ENCODE measurements at places on chromosomes 2 and 18.

- DNase-seq = no peak
These were observed 53.4 kb downstream of the ZNF638 start for GRCh38 chr2:71385012-71385411.

DNA sequence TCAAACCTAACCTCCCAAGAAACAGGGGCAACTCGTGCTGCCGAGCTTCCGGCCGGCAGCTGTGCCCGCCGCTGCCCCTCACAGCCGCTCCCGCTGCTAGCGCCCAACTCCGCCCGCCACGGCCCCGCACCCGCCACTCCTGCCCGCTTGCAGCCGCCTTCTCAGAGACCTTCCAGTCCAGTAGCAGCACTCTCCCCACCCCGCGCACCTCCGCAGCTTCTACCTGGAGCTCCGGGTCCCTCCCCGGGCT lies 722 bp upstream of the C2orf15 start:
- no peak for DNase-seq

GRCh38 chr18:55479656-55480420 lies 108.2 kb downstream of the TCF4 start:
- DNase-seq = no peak

DNA sequence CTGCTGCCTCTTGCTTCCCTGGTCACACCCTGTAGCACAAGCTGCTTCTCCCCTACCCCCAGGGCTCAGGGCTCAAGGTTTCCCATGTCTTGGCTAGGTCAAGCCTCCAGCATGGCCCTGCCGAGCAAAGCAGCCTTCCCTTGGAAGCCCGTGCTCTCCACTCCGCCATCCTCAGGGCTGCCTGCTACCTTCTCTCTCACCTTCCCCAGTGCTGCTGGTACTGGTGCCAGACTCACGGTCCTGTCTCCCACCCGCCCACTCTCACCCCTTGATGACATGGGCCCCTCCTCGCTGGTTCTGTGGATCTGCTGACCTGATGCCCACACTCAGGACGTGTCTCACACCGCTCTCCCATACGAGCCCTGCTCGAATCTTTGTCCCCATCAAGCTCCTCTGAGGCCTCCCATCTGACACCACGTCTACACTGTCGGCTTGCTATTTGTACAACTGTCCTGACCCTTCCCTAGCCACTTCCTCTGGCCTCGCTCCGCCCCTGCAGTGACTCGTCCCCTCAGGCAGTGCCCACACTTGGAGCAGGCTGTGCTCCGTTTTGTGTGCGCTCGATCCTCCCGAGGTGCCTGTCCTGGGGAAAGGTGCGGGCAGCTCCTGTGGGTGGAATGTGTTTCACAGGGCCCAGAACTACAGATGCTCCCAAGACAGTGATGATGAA lies 49.9 kb downstream of the ZAP70 start:
- no peak for DNase-seq

DNA sequence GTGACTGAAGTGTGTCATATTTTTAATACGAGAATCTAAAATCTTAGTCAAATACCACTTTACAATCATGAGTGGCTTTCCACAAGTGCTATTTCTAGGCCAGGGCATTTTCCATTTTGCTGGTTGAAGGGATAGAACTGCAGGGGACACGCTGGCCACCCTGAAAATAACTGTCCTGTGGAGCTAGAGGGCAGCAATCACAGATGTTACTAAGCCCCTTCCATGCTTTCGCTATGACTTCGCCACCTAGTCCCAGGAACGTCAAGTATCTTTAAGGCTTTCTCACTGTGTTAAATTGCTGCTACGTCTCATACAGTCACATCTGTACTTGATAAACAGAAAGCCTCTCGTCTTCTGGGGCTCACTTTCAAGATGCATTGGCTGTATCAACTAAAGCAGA lies 171.8 kb downstream of the CDH2 start:
- DNase-seq = no peak

DNA sequence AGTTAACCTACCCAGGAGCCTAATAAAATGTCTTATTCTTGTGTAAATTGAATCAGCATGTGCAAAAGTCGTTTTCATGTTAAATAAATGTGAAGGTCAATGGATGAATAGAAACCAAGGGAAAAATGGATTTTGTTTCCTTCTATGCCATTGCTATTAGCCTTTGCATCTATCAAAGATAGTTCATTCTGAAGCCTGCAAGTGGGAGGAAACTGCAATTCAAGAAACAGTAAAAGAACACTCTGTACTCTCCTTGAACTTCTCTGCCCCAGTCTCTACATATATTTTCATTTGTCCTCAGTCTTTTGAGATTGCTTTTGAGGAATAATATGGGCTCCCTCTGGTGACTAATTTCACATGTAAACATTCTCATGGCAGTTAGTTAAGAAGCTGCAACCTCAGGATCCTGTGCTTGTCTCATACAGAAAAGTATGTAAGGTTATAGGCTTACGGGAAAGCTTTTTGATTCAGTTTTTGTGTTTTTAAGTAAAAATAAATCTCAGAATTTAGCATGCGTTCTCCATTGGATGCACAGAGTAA lies 1590.0 kb upstream of the LRRTM1 start:
- no peak for DNase-seq

- no peak for DNase-seq
These were observed 80.7 kb downstream of the EML4 start for GRCh38 chr2:42249887-42250286.

- no peak for DNase-seq
These were observed 905.1 kb upstream of the FSHR start for GRCh38 chr2:50059462-50059861.

DNA sequence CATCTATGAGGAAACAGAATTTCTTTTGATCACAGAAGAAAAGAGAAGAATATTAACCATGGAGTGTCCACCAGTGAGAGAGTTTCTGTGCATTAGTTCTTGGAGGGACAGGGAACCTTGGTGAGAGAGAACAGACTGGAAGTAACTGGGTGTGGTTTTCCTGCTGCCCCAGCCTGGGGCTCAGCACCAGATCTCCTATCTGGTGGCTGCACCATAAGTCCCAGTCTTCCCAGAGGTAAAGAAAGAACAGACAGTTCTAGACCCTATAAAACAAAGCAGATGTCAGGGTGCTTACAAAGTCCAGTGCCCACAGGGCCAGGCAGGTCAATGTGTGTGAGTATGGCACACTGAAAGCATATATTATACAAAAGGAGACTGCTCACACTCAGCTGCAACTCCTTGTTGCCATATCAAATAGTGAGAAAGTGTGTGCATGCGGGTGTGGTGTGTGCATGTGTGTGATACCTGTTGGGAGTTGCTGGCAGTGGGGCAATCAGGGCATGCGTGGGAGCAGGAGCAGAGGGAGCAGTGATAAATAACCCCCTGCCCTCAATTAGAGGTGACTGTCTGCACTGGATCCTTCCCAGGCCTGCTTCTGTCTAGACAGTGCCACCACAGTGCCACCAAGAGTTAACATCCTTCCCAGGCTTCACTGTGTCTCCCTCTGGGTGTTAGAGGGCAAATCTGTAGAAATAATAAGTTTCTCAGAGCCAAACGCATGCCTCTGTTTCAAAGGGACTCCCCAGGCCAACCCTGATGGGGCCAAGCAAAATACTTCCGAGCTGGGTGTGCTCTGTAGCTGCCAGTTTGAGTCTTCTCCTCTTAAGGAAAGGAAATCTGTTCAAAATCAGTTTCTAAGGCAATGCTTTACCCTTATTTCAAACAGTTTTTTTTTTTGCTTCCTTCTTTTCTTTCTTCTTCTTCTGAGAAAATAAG lies 45.7 kb downstream of the RDH14 start:
- no peak for DNase-seq

- no peak for DNase-seq
These were observed 64.7 kb downstream of the DTNB start for GRCh38 chr2:25608718-25609117.

GRCh38 chr2:191065785-191066184 lies 51.8 kb upstream of the STAT1 start:
- no peak for DNase-seq

- DNase-seq = no peak
These were observed 70.6 kb downstream of the TSN start for GRCh38 chr2:121826036-121826435.
